Neural progenitor cell (in vitro differentiated cells): ENCODE measurements at places on chromosomes 1 and 21. TPM values are rescaled to one million over a fixed set of nuclear protein-coding genes. Genes with fewer than 3 reads are reported as not detected.

DNA sequence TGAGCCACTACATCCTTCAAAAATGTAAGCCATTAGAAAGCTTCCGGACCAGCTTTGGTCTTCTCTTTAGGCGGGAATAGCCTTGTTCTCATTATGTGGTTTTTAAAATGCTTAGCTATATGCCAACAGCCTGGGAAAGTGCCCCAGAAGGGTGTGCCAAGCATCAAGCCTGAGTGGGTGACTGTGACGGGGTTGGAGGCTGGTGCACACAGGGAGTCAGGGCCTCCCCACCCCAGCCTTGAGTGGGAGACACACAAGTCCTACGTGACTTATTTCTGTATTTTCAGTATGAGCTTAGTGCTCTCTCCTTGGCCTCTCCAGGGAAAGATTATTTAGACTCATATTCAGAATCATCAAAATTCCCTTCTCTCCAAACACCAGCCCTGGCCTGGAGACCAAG, 9.8 kb downstream of the UBASH3A start:
- no peaks in the 10 kb centered on the region for H3K36me3 ChIP-seq
- H3K4me3 ChIP-seq: no peak overlapping the region
- no peak for DNase-seq
- no peaks in the 10 kb centered on the region for H3K27me3 ChIP-seq

The ORC1 gene
- 42.4 and 47.4 TPM in 2 replicates for total RNA-seq

The PRRX1 gene
- total RNA-seq: 0.09 and 0.19 TPM in 2 replicates

DNA sequence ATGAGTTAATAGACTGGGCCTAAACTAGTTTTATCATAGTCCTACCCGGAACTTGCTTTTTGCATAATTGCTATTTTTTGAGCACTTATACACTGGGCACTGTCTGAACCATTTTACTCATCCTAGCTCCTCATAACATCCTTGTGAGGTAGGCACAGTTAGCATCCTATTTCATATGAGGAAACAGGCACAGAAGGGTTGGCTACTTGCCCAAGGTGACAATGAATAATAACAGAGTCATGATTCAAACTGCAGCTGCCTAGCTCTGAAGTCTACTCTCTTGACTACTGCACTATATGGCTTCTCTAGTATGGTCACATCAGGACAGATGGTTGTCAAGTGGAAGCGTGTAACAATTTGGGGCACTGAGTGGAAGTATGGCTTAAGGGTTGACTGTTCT, 18.2 kb upstream of the RC3H1 start:
- H3K4me3 ChIP-seq: no peak overlapping the region
- DNase-seq: no peak
- H3K4me1 ChIP-seq: no peaks in the 10 kb centered on the region
- no peak overlapping the region for H3K27ac ChIP-seq
- no peaks in the 10 kb centered on the region for H3K27me3 ChIP-seq

DNA sequence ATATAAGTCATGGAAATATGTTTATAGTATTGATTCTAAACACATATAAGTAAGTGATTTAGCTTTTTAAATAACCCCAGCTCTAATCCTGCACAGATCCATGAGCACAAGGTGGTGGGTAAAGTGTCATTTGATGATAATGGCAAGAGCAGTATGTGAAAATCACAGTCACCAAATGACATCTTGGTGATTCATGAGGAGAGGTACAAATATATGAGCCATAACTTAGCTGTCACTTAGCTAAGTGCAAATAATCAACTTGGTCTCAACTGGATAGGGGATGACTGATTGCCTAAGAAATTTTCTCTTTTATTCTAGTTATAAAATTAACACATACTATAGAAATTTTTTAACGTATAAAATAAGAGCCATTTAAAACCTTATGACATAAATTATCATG, 198.1 kb downstream of the ZZZ3 start:
- H3K4me3 ChIP-seq: no peak overlapping the region
- no peaks in the 10 kb centered on the region for H3K4me1 ChIP-seq
- H3K27ac ChIP-seq: no peak overlapping the region
- H3K36me3 ChIP-seq: no peaks in the 10 kb centered on the region
- no peak for DNase-seq
- H3K27me3 ChIP-seq: no peaks in the 10 kb centered on the region

DNA sequence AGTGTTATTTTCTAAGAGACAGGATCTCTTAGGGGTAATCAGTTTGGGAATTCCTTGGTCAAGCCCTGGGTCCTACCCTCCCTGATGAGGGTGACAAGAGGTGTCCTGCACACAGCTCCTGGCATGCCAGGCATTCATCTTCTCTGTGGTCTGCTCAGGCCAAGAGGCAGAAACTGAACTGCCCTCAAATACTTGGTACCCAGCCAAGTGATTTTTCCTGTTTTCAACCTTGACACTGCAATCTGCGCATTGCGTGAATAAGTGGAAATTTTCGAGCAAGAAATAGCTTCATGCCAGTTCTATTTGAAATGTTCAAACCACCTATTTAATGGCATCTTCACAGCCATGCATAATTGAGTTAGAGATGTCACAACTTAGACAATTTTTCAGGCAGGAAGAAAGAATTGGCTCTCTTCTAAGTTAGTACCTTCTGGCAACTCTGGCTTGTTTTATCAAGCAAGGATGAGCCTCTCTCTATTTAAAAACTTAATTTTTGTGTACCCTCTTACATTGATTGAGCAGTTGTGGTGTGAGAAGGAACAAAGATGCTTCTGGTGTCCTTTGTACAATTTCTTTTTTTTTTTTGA, 27.0 kb downstream of the DNM3 start:
- H3K27me3 ChIP-seq: no peaks in the 10 kb centered on the region
- H3K4me3 ChIP-seq: no peak overlapping the region
- no peak overlapping the region for H3K27ac ChIP-seq
- peaks cover 4% of the 10 kb centered on the region for H3K4me1 ChIP-seq
- H3K36me3 ChIP-seq: no peaks in the 10 kb centered on the region
- no peak for DNase-seq

DNA sequence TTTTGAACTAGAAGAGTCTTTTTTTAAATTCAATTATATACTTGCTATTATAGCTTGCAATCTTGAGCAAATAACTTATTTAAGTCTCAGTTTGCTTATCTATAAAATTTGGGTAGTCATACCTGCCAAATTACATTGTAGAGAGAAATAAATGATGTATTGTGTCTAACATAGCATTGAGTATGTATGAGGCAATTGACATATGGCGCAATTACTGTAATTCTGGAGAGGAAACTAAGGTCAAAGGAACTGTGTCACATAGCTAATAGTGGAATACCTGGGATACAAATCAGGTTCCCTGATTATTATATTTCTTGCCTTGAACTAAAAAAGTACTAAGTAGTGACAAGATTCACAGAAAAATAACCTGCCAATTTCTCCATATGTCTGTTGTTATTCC, 302.5 kb downstream of the PDE4B start:
- DNase-seq: no peak
- H3K36me3 ChIP-seq: no peaks in the 10 kb centered on the region
- H3K4me1 ChIP-seq: peaks cover 10% of the 10 kb centered on the region

The RIPPLY3 gene
- total RNA-seq: 2.8 and 4.3 TPM in 2 replicates

DNA sequence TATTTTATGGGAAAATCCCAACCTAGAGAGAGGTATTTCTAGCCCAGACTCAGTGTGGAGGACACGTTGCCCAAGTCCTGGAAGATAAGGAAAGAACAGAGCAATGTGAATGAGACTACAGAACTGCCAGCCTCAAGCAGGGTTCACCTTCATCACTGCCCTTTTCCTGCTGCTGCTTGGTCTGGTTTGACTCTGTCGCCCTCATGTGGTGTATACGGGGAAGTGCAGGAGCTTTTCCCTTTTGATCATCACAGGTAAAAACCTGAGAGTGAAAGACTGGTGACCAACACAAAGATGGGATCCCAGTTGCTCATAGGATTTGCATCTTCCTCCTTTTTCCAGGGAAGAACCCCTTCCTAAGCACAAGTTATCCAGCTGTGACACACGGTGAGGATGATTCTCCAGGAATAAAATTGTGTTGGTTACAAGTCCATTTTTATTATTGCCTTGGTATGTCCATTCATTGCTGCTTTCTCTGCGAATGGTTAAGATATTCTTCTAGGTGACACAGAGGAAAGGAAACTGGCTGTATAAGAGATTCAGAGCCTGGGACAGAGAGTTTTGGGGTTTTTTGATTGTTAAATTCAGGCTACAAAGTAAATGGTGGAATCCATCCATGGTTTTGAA, 89.5 kb upstream of the CD53 start:
- H3K27me3 ChIP-seq: peaks cover 30% of the 10 kb centered on the region
- no peak overlapping the region for H3K4me3 ChIP-seq
- H3K27ac ChIP-seq: no peak overlapping the region
- no peaks in the 10 kb centered on the region for H3K36me3 ChIP-seq

GRCh38 chr1:115233598-115233997, 104.5 kb downstream of the NGF start:
- no peak overlapping the region for H3K4me3 ChIP-seq
- H3K27ac ChIP-seq: no peak overlapping the region
- H3K4me1 ChIP-seq: no peaks in the 10 kb centered on the region
- DNase-seq: no peak
- no peaks in the 10 kb centered on the region for H3K27me3 ChIP-seq

The AADACL4 gene
- total RNA-seq: not detected in 2 replicates
